T-helper 17 cell (primary cell): ENCODE measurements at places on chromosomes 1 and 21.
A peak's percentile ranks its signal among the peaks of the same experiment; 100 is the strongest.

DNA sequence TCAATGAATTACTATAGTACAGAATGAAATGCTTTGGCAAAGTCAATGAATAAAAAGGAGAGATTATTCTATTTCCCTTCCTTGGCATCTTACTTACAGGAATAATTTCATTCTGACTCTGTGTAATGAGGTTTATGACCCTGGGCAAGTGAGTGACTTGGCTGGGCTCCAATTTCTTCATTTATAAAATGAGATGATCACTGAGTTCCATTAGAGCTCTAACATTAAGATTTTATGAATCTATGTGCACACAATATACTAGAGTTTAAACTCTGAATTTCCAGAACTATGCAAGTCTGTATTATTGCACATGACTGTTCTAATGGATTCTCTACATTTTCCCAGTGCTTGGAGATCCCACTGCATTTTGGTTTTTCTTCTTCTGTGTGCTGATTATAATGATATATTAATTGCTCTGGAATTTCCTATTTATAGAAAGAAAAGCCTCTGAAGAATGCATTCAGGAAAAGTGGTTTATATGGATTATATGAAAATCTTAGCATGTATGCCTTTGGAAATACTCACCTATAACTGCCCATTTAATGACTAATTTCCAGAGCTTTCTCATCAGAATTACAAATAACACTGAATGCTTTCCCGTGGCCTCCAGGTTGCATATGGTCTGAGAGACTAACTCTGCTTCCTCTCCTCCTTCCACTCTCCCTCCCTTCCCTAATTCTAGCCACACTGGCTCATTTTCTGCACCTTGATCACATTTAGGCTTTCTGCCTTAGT, 97.4 kb upstream of the CHRM3 start:
- DNase-seq = no peak

DNA sequence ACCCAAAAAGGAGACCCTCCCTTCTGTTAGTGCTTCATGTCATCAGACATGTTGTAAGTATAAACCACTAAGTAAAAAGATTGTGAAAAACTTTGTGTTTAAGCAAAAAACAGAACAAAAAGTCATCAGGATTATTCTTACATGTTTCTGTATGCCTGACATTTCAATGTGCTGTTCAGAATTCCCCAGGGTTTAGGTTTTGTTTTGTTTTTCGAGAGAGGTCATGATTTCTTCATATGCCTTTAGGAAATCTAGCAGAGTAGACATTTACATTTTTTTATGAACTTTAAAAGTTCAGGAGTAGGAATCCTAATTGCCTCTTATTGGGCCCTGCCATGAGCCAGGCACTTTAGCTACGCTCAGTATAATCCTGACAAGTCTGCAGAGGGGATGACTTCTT, 85.3 kb downstream of the VPS13D start:
- no peak for DNase-seq

DNA sequence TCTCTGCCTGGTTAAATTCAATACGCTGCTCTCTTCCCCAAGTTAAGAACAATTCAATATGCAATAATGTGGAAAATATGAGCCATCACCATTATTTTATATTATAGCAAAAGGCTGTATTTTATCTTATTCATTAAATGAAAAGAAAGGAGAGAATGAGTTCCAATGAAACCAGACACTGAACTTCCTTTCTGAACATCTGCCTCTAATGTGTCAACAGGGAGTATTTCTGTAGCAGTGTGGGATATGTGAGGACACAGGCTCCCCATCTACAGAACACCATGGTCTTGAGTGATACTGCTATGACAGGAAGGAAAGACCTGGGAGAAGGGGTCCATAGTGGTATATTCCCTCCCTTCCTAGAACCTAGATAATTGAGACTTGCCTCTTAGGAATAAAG, 46.3 kb downstream of the CASQ2 start:
- DNase-seq = no peak

DNA sequence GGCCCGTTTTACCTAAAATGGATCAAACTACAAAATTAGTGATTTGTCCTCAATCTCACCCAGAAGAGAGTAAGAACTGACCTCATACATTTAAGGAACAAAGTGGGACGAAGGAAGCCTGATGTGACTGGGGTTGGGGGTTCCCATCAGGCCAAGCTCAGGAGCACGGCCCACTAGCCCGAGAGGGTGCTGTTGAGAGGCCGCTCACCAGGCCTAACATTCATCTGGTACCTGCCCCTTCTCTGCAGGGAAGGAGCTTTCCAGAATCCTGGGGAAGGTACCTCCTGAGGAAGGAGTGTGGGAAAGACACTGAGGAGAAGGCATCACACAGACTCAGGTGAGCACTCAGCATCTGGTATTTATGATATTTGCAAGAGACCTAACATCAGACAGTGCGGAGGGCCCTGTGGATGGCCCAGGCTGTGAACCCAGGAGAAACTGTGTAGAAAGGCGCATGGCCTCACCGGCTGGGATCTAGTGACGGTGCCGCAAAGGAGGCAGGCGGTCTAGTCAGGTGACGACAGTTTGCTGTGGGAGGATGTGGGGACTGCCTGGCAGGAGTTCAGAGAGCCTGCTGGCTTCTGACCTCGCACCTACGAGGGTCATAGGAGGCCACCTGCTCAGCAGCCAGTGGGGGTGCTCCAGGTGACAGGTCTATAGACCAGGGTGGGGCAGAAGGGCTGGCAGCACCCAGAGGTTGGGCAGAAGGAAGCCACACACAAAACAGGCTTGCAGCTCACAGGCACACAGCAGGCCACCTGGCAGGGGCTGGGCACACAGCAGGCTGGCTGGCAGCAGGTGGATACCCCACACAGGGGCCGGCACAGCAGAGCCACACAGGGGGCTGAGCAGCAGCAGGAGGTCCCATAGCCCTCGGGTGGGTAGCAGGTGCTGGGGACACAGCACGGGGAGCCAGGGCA, 543 bp downstream of the KRTAP12-4 start:
- peak; percentile 49 for DNase-seq

- DNase-seq = no peak
Measured at GRCh38 chr1:179742717-179743678, at the start of gene FAM163A. Gene FAM163A, plus strand, starts transcription at chr1:179743291. Its CDS starts 69,807 bp downstream, at chr1:179813098.

GRCh38 chr21:44911384-44912157, 9.1 kb downstream of the ITGB2 start:
- peak; percentile 37 for DNase-seq

- no peak for DNase-seq
Measured at GRCh38 chr1:172720339-172720738, 61.4 kb downstream of the FASLG start.

DNA sequence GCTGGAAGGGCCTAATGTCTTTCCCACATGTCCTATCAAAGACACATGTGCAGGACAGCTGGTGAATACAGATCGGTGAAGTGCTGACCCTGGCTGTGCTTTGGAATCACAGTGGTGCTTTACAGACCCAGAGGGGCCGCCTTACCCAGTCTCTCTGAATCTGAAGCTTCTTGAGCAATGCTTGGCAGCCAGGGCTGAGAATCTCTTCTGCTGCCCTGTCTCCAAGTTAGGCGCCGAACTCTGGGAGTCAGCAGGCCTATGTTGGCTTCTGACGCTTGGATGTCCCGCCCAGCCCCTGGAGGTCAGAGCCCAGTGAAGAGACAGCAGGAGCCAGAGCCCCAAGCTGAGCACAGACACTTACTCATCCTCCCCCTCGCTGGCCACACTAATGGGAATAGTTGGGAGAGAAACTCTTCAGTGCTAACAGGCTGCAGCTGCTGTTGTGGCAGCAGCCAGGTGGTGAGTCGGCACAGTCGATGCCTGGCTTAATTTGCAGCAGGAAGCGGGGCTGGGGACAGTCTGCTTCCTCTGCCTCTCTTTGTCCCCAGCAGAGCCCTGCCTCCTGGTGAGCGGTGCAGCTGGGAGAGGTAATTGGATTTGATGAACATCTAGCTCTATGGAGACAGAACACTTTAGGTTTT, 68.1 kb downstream of the URB2 start:
- DNase-seq = no peak

- DNase-seq = no peak
Measured at GRCh38 chr1:77200806-77201205, 18.4 kb downstream of the PIGK start.

DNA sequence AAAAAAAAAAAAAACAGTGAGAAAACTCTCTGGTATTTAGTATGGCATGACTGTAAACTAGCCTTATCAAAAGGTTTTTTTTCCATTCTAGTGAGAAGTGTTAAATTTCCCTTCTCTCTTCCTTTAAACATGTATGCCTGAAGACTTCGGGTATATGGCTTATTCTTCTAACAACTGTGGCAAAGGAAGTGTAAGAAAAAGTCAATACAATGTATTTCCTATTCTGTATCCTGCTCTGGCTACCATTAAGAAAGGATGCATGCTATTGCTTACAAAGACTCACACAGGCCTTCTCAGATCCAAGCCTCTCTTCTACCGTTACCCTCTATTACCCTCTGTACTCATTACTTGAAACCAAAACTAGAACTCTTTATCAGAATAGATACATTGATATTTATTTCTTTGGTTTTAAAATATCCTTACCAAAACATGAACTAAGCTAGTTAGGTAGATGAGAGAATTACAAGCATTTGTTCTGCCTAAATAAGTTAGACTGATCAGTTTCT, 8.4 kb downstream of the CEPT1 start:
- no peak for DNase-seq

DNA sequence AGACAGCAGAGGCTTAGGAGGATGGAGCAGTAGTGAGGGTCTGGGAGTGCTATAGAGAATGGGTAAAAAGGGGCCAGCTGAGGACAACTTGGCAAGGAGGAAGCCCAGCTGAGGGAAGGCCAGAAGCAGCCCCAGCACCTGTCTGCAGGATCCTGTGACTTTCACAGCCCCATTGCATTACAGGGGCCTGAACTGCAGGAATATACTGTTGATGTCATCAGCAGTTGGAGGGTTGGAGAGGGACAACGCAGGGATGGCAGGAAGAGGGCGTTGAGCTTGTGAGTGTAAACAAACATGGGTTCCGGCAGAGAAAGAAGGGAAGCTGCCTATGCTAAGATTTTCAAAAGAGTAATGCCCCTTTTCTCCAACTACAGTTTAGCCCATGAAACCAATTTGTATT, 628.5 kb downstream of the SMYD3 start:
- DNase-seq = no peak

DNA sequence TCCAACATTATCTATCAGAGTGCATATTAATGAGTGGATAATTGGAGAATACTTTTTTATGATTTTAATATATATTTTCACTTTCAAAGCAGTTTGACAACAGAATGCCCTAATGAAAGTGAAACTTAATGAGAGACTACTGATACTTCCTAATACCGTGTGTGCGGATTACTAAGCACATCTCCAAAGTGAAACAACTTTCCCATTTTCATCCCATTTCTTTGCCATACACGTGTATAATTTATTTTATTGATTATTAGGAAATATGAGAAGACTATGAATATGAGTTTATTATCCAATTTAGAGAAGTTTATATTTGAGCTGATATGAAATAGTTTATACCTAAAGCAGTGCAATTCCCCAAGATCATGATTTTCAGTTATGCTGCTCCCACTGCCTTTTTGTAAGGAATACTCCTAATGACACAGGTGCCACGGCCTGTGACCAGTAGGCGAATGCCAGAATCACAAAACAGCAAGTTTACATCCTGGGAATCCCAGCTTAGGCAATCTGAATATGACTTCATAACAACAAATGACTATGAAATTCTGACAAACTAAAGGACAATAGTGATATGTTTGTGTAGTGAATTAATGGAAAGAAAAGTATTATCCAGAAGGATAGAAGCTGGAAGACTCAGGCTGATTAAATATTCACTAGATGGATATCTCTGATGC, 202.9 kb downstream of the NCAM2 start:
- DNase-seq = no peak

DNA sequence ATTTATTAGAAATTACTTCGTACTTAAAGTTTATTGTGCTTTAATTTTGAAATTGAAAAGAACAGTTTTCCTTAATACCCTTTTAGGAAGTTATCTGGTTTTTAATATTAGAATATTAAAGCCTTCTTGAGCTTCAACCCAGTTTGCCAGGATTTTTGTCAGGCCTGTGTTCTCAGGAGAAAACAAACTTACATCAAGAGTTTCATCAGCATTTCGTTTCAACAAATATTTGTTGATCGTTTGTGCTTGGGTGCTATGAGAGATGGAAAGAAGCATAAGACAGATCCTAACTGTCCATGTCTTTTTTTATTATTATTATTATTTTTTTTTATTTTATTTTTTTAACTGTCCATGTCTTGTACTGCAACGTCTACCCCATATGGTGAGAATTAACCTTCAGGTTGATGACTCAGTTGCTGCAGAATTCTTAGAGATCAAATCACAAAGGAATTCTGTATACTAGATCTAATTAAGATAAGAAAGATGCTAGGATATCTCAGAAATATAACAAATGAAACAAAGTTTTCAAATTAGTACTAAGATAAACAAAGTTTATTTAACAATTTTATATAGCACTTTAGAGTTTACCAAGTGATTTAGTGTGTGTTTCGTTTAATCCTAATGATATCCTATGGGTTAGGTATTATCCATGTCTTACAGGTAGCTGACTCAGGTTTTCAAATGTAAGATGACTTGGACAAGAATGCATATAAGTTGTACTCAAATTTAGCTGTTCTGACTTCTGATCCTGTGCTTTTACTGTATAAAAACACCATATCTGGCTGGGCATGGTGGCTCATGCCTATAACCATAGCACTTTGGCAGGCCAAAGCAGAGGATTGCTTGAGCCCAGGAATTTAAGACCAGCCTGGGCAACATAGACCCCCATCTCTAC, 14.3 kb downstream of the FBXO28 start:
- DNase-seq = no peak
